ENCODE measurements at places on chromosomes 6 and 20.

DNA sequence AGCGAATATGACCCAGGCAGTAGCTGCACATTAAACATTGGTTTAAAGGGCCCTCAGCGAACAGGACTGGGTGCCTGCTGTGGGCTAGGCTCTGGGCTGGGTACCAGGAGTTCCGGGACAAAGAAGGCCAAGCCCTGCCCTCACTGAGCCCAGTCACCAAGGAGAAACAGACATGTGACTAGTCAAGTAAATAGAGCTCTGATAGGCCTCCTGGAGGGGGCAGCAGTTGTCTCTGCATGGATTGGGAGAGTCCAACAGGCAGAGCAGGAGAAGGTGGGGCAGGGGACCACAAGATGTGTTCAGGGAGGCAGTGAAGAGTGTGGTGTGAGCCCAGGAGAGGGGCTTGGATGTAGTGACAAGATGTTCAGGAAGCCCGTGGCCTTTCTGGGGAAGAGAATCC lies 3.1 kb downstream of the HM13 start:
- no peak for DNase-seq

DNA sequence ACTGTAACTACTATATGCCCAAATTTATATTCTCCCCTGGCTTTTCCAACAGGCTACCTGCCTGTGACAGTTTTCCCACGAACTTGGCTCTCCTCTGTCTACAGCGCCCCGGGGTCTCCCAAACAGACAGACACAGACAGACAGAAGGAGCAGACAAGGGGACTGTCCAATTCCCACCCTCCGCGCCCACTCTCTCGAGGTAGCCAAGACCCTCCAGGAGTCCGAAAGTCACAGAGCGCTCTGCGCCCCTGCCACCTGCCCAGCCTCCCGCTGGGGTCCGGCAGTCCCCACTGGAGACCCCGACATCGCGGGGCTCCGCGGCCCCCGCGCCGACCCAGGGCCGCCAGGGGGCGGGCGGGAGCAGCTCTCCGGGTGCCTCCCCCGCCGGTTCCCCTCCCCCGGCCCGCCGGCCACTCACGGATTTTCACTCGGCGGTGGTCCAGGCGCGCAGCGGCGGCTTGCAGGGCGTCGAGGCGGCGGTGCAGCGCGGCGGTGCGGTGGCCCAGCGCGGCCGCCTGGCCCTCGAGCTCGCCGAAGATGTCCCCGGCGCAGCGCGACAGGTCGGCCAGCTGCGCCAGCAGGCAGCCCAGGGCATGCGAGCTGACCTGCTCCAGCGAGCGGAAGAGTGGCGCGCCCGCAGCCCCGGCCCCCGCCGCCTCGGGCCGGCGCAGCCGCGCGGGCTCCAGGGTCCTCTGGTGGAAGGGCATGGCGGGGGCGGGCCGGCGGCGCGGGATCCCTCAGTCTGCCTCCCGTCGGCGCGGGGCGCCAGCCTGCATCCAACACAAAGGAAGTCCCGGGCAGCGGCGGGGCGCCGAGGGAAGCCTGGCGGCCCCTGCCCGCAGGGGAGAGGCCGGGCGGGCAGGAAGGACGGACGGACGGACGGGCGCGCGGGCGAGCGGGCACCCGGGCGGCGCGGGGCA lies 81.3 kb upstream of the CCDC28A start:
- DNase-seq, result peak; percentile 72

GRCh38 chr20:48158014-48158413 lies 372.7 kb upstream of the SULF2 start:
- no peak for DNase-seq

GRCh38 chr6:38391206-38391605 lies 248.5 kb downstream of the BTBD9 start:
- no peak for DNase-seq

GRCh38 chr6:117346142-117346930 lies 79.4 kb downstream of the ROS1 start:
- no peak for DNase-seq

GRCh38 chr20:3165473-3166337 lies 6.0 kb upstream of the FASTKD5 start:
- no peak for DNase-seq

GRCh38 chr20:62892348-62893304 lies 31.0 kb upstream of the TCFL5 start:
- DNase-seq, result no peak

DNA sequence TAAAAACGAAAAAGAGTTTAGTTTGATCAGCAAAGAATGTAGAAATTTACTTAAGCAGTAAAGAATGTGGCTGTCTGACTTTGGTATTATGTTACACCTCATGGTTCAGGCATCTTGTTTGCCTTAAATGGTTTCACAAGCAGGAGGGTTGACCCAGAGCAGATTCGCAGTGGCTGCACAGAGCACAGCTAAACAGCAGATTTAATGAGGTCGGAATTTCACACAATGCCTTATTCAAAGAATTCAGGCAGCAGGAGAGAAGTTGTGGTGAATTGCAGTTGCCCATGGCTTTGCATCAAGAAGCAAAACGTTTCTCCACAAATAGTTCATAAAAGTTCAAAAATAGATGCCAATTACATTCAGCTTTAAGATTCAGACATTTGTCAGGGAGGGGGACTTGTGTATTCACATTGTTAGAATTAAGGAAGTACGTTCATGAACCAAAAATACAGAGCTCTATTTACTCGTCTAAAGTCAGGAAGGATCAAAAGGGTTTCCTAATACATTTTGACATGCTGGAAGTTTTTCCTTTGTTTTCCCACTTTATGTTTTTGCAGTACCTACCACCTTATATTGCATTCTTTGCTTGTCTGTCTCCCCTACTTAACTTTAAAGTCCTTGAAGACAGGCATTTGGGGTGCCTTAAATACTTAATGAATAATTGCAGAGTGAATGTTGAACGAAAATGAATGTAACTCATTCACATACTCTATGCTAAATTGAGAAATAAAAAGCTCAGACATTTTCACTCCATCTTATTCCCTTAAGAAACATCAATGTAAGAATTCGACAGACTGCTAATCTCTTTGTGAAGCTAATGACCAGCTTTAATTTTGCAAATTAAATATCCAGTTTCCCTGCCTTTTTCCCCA lies 1163.6 kb upstream of the CITED2 start:
- DNase-seq, result no peak

DNA sequence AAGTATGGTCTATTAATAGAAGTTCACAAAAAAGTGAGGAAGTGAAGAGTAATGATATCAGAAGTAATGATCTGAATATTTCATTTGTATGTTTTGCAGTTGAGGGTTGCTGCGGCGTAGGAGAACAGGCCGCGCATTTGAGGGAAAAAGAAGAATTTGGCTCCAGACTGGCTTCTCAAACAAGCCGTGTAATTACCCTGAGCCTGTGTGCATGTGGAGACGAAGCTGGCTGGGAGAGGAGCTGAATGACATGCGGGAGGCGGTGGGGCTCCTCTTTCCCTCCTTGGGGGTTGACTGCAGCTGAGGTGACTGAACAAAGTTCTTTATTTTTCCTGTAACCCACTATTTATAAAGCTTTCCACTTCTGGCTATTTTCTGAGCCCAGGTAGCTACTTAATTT lies 115.5 kb upstream of the AFDN start:
- no peak for DNase-seq

DNA sequence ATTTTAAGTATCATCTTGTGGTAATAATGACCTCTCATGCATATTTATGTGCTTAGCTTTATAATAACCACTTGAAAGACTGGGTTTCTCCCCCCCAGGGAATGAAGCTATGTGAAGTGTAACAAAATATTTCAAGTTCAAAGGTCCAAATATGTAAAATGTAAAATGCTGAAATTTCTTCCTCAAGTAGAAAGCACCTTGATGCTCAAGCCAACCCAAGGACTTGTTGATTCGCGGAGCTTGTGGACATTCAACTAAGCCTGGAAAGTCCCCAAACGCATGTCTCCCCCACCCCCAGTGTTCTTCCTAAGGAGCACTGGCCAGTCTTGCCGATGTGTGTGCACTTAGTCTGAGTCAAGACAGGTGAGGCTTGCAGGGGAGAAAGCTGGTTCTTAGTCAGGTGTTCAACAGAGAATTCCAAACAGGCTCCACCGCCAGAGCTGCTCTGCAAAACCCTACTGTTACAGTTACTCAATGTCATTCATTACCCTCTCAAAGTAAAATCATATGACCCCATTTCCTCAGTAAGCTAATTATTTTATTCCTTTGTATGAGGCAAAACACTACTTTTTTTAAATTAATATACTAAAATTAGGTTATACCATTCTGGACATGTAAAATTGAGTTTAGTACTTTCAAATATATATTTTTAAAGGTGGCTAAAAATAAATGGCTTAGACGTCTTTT lies 46.9 kb upstream of the QKI start:
- DNase-seq, result no peak

DNA sequence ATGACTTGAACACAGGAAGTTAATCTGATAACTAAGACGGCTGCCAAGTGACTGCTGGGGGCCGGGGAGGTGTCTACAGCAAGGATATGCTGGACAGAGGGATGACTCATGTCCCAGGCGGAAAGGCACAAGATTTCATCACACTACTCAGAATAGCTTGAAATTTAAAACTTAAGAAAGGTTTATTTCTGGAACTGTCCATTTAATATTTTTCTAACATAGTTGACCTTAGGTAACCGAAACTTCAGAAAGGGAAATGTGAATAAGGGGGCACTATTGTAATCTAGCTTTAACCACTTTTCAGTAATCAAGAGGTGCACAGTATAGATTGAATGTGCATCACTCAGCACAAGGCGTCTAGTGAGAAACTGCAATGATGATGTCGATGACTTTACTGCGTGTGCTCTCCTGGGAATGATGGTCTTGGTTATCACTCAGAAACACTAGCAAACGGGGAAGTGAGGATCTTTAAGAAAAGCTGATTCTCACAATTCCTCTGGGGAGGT lies 171.5 kb downstream of the QKI start:
- no peak for DNase-seq

DNA sequence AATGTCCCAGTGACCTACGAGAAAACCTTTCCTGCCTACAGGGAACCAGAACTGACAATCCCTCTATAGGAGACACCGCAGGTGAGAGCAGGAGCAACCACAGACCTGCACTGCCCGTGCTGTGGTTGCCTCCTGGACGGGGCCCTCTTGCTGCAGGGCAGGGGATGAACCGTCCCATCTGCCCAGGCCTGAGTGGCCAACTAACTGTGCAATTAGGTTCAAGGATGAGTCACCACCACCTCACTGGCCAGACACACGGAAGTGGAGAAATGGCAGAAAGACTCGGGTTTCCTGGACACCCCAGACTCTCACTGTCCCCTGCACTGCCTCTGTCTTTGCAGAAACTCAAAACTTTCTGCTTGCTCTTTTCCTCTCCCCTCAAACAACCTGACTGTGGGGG lies 13.8 kb upstream of the HLA-G start:
- no peak for DNase-seq

DNA sequence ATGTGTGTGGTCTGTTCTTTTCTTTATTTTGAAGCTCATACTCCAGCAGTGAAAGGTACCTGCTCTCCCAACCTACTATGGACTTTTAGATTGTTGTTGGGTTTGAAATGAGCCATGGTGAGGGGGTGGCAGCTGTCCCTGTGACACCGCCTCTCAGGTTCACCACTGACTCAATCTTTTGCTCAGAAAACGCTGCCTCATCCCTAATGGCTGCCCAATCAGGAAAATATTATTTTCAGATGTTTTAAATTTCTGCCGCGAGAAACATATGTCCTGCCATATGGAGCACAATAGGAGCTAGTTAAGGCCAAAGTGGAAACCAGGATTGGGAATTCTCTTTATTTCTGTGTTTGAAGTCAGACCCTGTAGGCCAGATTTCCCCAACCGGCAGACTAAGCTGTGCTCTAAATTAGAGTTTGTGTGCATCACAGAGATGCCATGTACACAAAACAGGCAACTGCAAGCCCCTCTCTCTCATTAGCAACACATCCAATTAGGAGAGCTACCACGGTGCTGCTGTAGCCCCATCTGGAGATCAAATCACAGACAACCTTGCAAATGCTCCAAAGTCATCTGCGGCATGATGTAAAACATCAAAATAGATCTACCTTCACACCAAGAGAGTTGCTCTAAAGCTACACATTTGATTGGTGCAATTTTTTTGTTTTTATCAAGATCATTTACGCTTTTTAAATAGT lies 144.1 kb upstream of the BACH2 start:
- no peak for DNase-seq

- no peak for DNase-seq
Measured at GRCh38 chr20:25856256-25856884, 159.7 kb upstream of the ZNF337 start.

DNA sequence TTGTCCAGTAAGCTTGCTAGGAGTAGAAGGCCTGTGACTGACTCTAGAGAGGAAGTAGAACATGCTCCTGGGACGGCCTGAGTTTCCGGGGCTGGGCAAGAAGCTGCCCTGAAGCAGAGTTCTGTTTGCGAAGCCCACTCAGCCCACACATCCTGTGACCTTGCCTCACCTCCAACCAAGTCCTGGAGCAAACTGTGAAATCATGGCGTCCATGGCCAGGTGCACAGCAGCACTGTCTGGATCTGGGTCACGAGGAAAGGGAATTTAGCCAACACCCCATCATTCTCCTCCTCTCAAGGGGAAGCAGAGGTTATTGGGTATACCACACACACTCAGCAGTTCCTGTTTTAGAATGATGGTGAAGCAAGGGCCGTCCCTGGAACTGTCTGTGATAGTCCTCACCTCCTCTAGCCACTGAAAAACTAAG lies 87.5 kb downstream of the CRYBG1 start:
- DNase-seq, result peak; percentile 17

- DNase-seq, result no peak
Measured at GRCh38 chr6:25229671-25230321, 49.4 kb upstream of the CARMIL1 start.

DNA sequence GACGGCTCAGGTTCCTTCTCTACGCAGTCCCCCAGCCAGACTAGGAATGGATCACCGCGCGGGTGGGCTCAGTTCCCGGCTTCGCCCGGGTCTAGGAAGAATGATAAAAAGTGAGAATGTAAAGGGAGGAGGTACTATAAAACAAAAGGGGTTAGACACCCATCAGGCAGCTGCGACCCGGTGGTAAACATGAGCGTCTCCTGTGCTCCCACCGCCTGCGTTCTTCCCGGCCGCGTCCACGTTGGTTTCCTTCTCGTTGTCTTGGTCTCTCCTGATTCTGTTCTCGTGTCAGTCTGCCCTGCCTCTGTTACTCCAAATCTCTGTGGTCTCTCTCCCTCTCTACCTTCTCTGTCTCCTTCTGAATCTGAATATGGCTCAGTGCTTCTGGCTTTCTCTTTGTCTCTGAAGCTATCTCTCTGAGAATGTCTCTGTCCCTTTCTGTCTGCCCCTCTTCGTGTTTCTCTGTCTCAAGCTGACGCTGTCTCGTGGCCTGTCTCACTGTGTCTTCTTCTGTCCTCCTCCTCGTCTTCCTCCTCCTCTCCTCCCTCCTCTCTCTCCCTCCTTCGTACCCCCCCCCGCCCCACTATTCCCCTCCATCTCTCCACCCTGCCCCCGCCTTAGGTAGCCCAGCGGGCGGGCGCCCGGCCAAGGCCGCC lies 41.6 kb upstream of the FOXP4 start:
- no peak for DNase-seq

GRCh38 chr6:14728396-14729024 lies 517.4 kb upstream of the JARID2 start:
- DNase-seq, result no peak

DNA sequence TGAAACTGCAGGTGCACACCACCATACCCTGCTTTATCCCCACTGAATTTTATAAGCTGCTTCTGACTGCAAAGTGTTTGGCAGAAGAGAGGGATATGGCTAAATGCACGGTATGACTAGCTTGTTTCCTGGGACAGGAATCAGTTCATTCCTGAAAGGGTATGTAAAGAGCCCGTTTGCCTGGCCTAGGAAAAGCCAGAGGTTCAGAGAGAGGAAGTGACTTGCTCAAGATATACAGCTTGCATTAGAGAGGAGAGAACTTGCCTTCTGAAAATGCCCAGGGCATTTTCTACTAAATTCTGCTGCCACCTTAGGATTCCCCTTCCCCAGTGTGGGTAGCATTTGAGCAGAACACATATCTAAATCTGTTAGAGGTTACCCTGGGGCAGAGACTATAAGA lies 683 bp upstream of the GCNT2 start:
- no peak for DNase-seq

- no peak for DNase-seq
Measured at GRCh38 chr20:9500121-9500520, 14.3 kb upstream of the LAMP5 start.
